ENCODE measurements at places on chromosomes 2 and 18.

DNA sequence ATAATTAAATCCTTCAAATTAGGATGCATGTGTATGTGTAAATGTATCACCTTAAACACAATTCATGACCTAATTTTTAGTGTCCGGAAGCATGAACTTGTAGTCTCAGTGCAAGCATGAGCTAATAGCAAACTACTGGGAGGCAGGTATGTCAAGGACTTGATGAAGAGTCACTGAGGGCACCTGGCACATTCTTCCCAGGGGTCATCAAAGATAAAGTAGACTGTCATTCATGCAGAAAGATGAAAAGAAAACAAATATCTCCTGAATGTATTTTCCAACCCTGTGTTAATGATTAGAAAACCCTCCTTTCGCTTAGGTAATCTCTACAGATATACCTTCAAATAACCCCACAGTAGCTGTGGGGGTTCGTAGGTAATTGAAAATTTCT, 234.9 kb downstream of the SOCS6 start:
- no peak for DNase-seq

DNA sequence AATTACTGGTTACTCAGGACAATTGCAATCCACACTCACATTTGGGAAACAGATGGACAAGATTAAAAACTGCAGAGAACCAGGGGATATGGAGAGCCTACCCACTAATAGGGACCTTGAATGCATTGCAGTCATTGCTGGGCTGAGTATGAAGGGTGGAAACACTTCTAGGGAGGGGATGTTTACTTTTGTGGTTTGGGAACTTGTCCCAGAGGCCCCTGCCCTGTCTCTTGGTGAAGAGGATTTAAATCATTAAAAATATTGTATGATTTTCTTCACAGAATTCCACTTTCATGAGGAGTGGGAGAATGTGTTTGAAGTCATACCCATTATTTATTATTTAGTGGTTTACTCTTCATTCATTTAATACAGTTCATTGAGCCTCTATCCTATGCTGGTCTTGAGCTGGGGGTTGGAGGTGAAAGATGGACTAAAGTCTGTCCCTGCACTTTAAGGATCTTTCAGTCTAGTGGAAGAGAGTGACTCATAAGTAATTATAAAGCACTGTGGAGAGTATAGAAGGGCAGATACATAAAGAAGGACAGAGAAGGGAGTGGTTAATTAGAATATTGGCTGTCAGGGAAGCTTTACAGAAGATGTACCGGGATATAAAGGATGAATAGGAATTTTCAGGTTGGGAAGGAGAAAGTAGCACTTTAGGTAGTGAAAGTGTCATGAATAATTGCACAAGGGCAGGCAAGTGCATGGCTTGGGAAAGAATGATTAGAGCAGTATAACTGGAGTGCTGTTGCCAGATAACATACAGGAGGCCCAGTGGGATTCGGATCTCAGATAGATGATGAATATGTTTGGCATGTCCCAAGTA, 313.4 kb downstream of the LPIN1 start:
- DNase-seq = no peak

DNA sequence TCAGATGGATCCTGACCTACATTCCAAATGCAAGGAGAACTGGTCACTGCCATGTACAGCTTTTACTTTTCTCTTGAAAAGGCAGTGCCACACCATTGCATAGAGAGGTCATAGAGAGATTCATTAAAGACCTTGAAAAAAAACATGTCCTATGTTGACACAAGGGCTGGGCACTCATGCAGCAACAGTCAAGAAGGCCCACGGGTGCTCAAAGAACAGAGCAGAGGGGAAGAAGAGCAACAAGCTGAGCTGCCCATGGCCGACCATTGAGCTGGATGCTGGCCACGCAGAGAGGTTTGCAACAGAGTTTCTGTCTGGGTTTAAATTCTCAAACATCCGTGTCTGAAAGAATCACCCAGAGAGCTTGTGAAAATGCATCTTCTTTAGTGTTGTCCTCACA, 99.1 kb downstream of the ADD2 start:
- DNase-seq = no peak

DNA sequence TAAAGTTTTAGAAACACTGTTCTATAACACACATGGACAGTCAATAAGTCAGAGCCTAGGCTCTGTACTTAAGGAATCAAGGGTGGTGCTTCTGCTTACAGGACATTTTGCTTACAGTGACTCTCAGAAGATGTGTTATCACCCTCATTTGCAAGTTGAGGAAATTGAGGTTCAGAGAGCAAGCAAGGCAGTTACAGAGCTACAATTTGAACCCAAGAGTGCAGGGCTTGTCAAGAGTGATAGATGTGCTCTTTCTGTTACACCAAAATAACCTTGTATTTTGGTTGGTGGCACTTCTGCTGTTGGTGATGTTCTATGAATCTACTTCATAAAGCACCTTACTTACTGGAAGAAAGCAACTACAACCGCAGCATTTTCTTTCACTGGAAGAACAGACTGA, 170.2 kb downstream of the THADA start:
- DNase-seq = no peak

DNA sequence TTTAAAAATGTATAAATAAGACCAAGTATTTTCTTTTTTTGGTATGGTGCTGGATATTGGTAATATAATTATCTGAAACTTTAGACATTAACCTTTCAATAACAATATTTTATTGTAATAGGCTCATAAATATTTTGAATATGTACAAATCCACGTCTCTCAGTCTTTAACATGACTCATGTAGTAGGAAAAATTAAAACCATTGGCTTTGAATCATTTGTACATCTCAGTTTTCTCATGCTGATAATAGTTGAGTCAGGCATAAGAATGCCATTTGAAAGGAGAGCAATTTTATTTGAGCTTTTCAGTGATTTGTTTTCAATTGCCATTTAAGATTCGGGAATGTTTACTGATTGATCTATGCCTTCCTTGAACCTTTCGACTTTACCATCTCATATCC, 364.8 kb downstream of the TGIF1 start:
- peak; percentile 48 for DNase-seq

DNA sequence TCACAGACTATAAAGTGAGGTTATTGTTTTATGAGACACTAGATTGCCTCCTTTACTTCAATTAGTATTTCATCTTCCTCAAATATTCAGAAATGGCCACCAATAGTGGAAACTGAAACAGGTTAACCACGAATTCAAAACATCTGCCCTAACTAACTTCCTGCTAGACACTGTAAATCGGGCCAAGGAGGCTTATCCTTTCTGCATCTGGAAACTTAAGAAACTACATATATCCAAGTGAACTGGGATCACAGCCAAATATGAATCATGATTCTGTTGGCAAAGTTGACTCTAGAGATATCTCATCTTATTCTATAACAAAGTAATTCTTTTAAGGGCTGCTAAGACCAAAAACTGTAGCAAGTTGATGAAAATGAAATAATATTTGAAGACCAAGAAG, 136.6 kb upstream of the ZC3H15 start:
- DNase-seq = peak; percentile 75

GRCh38 chr2:168935810-168936581, 34.9 kb downstream of the G6PC2 start:
- DNase-seq = no peak

GRCh38 chr18:52319424-52319983, 20.5 kb upstream of the DCC start:
- DNase-seq = peak; percentile 35

GRCh38 chr2:96404446-96405373, 69.1 kb downstream of the NCAPH start:
- DNase-seq = no peak

GRCh38 chr2:197852108-197852507, 47.7 kb downstream of the PLCL1 start:
- no peak for DNase-seq

GRCh38 chr18:56799756-56800155, 148.6 kb downstream of the WDR7 start:
- no peak for DNase-seq

- no peak for DNase-seq
Measured at GRCh38 chr2:234406085-234406484, 90.8 kb downstream of the ARL4C start.

- no peak for DNase-seq
Measured at GRCh38 chr2:112151271-112151670, 13.1 kb downstream of the FBLN7 start.

GRCh38 chr2:232966122-232966521, 46.9 kb downstream of the NGEF start:
- DNase-seq = no peak

GRCh38 chr2:156602552-156602933, 166.4 kb downstream of the GPD2 start:
- no peak for DNase-seq

GRCh38 chr2:9800975-9801726, 42.1 kb upstream of the TAF1B start:
- DNase-seq = no peak

- no peak for DNase-seq
Measured at GRCh38 chr2:2579814-2580213, 248.7 kb upstream of the MYT1L start.

GRCh38 chr2:221310730-221311129, 261.4 kb downstream of the EPHA4 start:
- DNase-seq = no peak

GRCh38 chr2:106584304-106584954, 97.3 kb downstream of the CD8B2 start:
- DNase-seq = no peak

GRCh38 chr2:45763255-45763654, 111.8 kb downstream of the PRKCE start:
- no peak for DNase-seq

DNA sequence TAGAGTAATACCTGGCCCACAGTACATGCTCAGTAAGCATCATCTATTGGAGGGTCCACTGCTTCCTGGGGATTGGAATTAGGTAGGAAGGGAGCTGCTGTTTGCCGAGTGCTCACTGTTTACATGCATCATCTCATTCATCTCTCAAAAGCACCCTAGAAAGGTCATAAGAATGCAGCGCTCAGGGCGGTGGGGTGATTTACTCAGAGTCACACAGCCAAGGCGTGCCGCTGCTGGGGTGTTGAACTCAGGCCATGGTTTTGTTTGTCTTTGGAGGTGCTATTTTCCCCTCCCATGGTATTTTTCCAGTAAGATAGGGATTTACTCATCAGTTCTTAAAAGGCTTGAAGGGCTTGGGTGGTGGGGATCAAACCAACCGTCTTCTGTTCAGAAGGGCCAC, 227.5 kb downstream of the LDLRAD4 start:
- DNase-seq = no peak

- DNase-seq = no peak
Measured at GRCh38 chr2:190847504-190848081, 33.0 kb upstream of the GLS start.

GRCh38 chr18:29434650-29435049, 1257.7 kb upstream of the CDH2 start:
- DNase-seq = no peak

DNA sequence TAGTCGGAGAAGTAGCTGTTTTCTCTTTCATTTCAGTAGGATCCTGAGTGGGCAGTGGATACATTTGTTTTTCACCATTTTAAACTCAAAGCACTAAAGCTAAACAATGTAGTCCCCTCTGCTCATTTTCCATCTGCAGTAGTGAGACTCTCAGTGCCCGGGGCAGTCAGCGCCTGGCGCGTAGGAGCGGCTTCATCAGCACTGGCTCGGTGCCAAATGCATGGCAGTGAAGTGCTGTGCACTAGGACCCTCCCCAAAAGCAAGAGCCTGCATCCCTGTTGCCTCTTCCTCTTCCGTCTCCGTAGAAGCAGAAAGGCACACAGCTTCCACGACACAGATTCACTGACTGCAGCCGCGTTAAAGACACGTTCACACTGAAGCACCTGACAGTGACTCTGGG, 19.0 kb upstream of the ESPNL start:
- DNase-seq = no peak

DNA sequence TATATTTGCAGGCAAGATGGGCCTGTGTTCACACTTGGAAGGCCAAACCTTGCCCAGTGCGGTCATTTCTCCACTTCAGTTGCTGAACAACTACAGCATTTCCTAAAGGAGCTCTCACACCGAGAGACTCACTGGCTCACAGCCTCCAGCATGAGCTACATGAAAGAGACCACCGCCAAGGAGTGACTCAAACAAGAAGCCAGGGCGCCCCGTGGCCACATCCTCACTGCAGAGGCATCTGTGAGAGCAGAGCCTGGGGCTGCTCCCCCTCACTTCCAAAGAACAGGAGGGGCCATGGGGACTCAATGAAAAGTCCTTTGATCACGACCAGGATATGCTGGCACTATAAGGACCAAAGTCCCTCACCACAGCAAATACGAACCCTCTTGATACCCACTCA, 50.0 kb downstream of the TMEM163 start:
- DNase-seq = no peak

- no peak for DNase-seq
Measured at GRCh38 chr2:67660871-67661270, 263.7 kb downstream of the ETAA1 start.

- DNase-seq = no peak
Measured at GRCh38 chr2:105929516-105929915, 184.8 kb downstream of the NCK2 start.

GRCh38 chr18:78607221-78607620, 372.4 kb upstream of the SALL3 start:
- no peak for DNase-seq

DNA sequence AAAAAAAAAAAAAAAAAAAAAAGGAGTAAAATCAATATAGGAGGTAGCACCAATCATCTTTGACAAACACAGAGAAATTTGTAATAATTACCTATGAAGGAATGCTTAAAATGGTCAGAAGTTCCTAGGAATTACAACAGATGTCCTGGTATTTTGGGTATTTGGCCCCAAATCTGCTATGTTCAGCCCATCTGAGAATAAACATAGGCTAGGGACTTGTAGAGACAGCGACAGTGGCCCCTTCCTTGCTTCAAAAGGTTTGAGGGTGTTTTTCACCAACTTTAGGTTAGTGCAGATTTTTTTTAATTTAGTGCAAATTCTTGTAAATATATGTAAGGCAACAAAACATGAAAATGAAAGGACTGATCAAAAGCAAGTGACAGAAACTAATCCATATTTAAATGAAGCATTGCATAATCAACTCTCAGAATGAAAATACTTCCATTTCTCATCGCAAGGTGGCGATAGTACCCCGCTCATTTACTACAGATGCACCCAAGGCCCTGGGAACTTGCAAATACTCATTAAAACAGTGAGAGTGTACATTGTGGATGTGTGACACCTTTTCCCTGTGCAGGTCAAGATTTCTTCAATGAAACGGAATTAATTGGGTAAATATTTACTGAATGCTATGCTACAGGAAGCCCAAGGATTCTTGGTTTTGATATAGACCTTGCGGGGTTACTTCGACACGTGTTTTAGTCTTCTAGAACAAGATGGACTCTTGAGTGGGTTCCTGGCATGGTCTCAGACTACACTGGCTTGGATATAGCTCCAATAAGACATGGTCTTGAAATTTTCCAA, 44.6 kb downstream of the FAM124B start:
- DNase-seq = peak; percentile 18

GRCh38 chr18:77762014-77762413, 512.4 kb downstream of the GALR1 start:
- DNase-seq = no peak

All from fibroblast of skin of left biceps (primary cell).